GM23248 (cell line): ENCODE measurements at places on chromosomes 4 and X. TPM values are rescaled to one million over a fixed set of nuclear protein-coding genes. Genes with fewer than 3 reads are reported as not detected.

GRCh38 chrX:107565931-107566603 lies 62.2 kb upstream of the PRPS1 start:
- H3K36me3 ChIP-seq, result no peaks in the 10 kb centered on the region
- peak overlapping the region; percentile 43 for H3K27ac ChIP-seq
- peaks cover 57% of the 10 kb centered on the region for H3K4me1 ChIP-seq
- no peak overlapping the region for H3K4me3 ChIP-seq
- DNase-seq, result peak; percentile 63
- H3K27me3 ChIP-seq, result no peaks in the 10 kb centered on the region

DNA sequence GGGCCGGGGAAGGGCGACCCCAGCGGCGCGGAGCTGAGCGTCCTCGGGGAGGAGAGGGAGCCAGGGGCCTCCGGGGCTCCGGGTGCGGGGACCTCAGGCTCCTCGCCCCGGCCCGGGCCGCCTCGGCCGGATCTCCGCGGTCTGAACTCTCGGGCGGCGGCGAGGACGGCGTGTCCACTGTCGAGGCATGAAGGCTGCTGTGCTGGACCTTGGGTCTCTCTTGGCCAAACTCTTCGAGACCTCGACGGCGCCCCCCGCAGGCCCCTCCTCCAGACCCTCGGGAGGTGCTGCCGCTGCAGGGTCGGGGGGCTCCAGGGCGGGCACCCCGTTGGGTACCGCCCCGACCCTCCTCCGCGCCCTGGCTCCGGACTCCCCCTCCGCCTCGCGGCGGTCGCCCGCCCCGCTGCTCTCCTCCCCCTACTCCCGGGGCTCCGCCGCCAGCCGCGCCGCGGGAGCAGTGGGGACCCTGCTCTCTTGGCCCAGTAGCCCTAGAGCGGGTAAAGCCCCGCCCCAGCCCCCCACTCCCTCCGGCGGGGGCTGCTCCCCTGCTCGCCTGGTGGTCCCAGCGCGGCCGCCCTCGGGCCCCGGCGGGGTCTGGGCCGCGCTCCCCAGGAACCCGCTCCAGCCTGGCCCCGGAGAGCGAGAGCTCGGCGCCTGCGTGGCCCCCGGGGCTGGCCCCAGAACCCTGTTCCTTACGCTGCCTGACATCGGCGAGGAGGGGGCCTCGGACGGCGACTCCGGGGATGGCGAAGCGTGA lies 564 bp downstream of the FAM149A start:
- H3K36me3 ChIP-seq, result no peaks in the 10 kb centered on the region
- H3K27ac ChIP-seq, result no peak overlapping the region

DNA sequence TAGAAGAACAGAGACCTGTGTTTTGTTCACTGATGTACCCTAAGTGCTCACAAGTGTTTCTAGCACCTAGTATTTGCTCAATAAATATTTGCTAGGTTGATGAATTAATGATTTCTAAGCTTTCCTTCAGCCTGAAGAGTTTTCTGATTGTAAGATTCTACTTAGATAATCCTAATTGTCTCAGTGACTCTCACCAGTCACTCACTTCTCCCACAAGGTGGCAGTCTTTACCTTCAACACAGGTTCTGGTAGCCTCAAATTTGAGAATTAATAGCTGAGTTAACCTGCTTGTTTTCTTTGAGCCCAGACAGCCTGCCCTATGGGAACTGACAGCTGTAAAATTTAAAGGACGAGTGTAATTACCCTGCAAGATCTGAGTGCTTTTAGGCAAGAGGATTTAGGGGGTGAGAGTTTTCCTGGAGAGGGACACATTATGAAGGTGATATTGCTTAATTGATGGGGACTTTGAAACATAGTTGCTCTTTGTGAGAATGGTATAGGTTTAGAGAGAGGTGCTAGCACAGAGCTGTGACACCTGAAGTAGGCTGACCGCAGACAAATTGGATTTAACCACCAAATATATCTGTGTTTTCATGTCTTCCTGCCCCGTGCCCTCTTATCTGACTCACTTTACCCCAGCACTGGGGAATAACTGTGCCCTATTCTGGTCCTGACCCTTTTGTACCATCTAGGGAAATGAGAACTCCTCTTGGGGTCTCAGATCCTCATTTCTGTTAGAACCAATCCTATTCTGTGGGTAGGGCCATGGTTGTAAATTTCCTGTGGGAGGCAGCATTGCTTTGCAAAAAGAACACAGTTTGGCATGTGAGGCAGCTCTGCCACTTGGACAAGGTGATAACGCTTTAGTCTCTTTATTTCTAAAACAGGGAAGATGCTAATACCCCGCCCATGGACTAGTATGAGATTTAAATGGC lies 27.7 kb downstream of the CD38 start:
- H3K27ac ChIP-seq, result no peak overlapping the region
- H3K4me3 ChIP-seq, result no peak overlapping the region
- H3K36me3 ChIP-seq, result no peaks in the 10 kb centered on the region
- peaks cover 49% of the 10 kb centered on the region for H3K27me3 ChIP-seq
- H3K4me1 ChIP-seq, result no peaks in the 10 kb centered on the region

DNA sequence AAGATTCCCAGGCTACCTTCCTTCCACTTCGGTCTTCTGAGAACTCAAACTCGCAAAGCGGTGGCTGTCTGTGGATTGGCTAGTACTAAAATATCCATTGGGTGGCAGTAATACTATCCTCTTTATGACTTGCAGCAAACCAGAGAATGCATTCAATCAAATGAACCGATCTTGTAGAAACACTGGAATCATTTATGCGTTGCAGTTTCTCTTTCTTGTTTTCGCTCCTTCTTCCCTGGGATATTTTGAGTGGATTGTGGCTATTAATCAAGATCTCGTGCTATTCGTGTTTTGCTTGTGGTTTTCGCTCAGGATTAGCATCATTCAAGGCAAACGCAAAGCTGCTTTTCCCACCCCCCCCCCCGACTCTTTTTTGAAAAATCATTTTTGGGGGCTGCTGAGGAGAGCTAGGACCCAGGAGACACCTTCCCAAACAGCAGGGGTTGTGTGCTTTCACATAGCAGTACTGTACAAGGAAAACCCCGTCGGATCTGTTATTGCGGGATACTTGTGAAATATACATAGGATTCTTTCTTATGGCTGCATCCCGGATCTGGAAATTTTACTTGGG lies at the start of gene IL1RAPL1:
TSS of gene IL1RAPL1 (plus strand) at position 466 of the 571 bp plus-strand sequence.
- peak; percentile 38 for DNase-seq
- H3K36me3 ChIP-seq, result no peaks in the 10 kb centered on the region
- no peak within 1 kb of the TSS for H3K27ac ChIP-seq
- H3K4me3 ChIP-seq, result peak within 1 kb of the TSS; percentile 58

GRCh38 chr4:38455092-38455862 lies 208.7 kb upstream of the KLF3 start:
- H3K4me3 ChIP-seq, result no peak overlapping the region
- no peak for DNase-seq
- no peaks in the 10 kb centered on the region for H3K4me1 ChIP-seq

DNA sequence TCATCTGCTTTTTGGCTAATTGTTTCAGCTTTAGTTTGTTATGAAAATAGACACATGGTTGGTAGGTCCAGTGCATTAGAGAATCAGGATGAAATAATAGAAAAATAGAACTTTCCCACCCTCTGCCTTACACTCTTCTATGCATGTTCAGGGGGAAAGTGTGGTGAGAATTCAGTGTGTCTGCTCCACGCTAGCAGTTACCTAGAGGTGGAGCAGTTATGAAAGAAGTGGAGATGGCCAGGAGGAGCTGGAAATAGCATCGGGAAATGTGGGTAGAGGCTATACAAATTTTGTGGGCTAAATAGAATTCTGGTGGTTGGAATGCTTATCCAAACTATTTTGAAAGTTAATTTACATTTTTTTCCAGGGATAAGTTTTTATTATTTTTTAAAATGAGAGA lies 91.4 kb upstream of the MAD2L1 start:
- no peaks in the 10 kb centered on the region for H3K27me3 ChIP-seq
- no peak for DNase-seq
- no peak overlapping the region for H3K4me3 ChIP-seq
- H3K27ac ChIP-seq, result no peak overlapping the region

Gene ATOH1
- polyA plus RNA-seq, result not detected in 2 replicates

Gene SEL1L3
- 23.1 and 24.5 TPM in 2 replicates for polyA plus RNA-seq
